ENCODE measurements at places on chromosomes 11 and 22. TPM values are rescaled to one million over a fixed set of nuclear protein-coding genes. Genes with fewer than 3 reads are reported as not detected.

POLR2F gene
- 55.4 TPM for polyA plus RNA-seq

- no peak for DNase-seq
These were observed 17.4 kb downstream of the LRRC32 start for GRCh38 chr11:76653012-76653673.

DNA sequence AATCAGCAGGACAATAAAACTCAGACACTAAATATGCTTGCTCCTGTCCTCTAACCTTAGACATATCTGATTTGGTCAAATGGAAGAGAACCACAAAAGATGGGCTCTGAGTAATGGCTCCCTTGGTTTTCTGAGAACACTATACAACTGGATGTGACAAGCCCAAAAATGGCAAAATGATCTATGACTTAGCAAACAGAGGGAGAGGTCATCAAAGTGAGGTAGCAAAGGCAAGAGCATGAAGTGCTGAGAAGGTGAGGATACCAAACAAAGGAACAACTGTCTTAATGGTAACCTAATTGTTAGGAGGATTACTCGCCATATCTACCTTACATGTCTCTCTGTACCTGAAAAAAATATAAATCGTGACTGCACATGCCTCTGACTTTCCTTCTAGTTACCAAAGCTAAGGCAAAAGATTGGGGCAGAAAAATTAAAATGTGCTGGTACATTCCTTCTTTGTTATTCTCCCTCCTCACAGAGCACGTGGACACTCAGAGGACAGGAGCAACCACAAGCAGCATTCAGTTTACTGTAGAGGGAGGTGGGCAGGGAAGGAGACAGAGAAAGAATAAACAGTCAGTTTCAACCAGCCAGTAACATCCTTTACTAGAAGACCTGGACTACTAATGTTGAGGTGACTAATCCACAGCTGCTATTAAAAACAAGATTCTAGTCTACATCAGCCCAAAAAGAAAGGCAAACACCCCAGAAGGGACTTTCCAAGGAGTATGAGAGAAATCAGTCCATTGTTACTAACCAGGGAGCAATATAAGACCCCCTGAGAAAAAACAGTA lies 88.8 kb downstream of the AMBRA1 start:
- no peak for DNase-seq

- no peak for DNase-seq
These were observed 21.6 kb downstream of the MMP20 start for GRCh38 chr11:102603576-102603975.

UBASH3B gene
- polyA plus RNA-seq, result 7.6 TPM

DNA sequence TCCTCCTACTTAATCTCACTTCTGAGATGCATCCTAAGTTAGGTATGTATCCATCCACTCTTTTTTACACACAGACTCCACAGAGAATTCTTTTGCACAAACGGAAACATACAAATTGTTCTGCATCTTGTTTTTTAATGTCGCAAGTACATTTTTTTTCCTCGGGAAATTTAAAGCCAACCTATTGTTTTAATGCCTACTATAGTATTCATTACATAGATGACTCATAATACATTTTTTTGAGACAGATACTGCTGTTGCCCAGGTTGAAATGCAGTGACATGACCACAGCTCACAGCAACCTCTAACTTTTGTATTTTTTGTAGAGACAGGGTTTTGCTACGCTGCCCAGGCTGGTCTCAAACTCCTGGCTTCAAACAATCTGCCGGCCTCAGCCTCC lies 90.8 kb upstream of the TMEM45B start:
- no peak for DNase-seq

BDNF gene
- 1.7 TPM for polyA plus RNA-seq

GRCh38 chr11:112590764-112591163 lies 330.1 kb upstream of the PLET1 start:
- DNase-seq, result no peak

DNA sequence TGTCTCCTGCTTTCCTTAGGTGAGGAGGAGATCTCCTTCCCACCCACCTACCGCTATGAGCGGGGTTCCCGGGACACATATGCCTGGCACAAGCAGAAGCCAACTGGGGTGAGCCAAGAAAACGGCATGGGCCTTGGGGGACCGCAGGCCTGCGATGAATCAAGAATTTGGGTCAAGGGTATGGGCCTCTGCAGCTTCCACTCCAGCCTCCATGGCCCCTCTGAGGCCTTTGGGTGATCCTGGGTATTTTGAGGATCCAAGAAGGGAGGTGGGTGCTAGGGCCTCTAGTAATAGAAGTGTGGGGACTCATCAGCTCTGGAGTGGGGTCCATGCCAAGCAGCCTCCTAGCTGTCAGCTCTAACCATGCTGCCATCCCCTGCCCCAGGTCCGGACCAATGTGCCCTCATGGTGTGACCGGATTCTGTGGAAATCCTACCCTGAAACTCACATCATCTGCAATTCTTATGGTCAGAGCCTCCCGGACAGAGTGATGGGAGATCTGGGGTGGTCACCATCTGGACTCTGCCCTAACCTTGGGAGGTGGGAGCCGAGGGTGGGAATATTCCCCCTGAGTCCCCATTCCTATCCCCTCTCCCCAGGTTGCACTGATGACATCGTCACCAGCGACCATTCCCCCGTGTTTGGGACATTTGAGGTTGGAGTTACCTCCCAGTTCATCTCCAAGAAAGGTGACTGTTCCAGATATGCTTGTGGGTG lies 8.6 kb downstream of the INPPL1 start:
- no peak for DNase-seq

GRCh38 chr11:131074573-131074972 lies 158.3 kb upstream of the SNX19 start:
- DNase-seq, result no peak

DNA sequence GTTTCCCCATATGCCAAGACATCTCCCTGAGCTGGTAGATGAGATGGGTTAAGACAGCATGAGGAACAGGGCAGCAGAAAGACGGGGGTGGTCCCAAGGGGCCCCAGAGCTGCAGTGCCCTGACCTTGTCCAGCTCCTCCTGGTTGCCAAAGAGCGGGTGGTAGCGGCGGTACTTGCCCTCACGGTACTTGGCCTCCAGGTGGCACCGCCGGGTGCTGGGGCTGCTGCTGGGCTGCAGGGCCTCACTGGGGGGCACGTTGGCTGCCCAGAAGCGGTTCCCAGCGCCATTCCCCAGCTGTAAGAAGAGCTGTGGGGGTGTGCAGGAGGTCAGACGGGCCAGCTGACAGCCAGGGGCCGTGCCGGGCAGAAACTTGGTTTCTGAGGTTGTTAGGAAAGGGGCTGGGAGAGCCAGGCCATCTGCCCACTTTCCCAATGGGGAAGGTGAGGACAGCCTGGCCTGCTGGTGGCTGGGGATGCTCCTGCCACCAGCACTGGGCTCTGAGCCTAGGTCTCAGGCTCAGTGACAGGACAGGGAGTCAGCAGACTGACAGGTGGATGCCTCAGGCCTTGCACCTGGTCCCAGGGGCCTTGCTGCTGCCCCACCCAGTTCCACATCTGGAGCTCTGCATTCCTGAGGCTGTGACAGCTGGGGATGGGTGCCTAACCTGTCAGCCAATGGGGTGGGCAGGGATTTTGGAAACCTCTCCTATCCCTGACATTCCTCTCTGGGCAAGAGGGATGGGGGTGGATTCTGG lies 30.0 kb upstream of the PDE2A start:
- no peak for DNase-seq

DNA sequence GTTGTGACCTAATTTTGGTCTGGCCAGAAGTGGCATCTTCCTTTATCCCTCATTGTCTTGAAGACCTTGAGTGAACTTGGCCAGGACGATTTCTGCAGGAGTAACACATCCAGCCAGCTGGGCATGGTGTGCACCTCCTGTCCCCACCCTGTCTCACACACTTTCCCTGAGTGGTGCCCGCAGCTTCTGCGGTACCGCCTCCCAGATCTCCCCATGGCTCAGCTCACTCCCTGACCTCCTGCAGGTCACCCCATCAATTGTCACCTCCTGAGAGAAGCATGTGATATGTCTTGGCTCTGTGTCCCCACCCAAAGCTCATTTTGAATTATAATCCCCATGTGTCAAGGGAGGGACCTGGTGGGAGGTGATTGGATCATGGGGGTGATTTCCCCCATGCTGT lies 50.2 kb upstream of the TP53I11 start:
- no peak for DNase-seq

DNA sequence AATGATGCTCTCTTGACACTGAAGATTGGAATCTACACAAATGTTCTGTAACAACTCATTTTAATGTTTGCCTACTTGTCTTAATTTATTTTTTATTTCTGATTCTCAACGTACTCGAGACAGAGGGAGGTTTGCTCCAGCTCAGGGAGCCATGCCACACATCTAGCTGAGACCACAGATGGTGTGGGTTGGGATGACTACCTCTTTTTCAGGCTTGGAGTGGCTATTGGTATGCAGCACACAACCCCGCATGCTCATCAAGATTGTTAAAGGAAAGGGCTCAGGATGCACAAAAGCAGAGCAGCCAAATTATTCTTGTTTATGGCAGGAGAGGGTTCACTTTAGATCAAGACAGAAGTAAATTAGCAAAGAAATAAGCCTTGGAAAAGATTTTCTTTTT lies 424.5 kb downstream of the OPCML start:
- DNase-seq, result no peak

- DNase-seq, result no peak
These were observed 1.8 kb downstream of the CDC42EP2 start for GRCh38 chr11:65316227-65317024.

- no peak for DNase-seq
These were observed 28.7 kb downstream of the TMEM184B start for GRCh38 chr22:38244106-38244505.

INCENP gene
- 39.1 TPM for polyA plus RNA-seq

VSIG2 gene
- polyA plus RNA-seq, result 6.7 TPM

DNA sequence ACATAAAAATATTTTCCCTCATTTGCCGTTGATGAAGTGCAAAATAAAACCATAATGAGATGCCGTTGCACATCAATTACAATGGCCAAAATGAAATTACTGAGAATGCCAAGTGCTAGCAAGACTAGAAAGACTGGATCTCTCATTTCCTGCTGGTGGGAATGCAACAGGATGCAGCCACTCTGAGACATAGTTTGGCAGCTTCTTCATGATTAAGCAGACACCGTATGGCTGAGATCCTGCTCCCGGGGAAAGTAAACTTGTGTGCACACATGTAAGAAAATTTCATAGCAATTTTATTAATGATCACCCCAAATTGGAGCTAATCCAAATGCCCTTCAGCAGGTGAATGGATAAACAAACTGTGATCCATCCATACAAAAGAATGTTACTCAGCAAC lies 1013.2 kb downstream of the TBC1D22A start:
- no peak for DNase-seq

DNA sequence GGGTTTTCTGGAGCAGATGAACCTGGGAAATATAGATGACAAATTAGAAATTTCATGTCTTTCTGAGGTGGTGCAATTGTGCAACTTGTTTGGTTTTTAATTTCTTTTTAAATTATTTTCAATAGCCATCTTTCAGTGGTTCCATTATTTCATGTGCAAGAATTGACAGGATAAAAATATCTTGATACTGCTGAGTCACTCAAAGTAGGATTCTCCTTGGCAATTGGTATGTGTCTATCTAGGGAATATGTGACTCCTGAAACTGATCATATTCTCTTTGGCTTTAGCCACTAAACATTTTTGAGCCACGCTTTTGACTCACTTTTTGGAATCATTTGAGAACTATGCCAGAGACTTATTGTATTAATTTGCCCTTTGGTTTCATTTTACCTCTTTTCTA lies 331.5 kb downstream of the KCNA4 start:
- DNase-seq, result no peak

ADAMTS8 gene
- 3.4 TPM for polyA plus RNA-seq

DNA sequence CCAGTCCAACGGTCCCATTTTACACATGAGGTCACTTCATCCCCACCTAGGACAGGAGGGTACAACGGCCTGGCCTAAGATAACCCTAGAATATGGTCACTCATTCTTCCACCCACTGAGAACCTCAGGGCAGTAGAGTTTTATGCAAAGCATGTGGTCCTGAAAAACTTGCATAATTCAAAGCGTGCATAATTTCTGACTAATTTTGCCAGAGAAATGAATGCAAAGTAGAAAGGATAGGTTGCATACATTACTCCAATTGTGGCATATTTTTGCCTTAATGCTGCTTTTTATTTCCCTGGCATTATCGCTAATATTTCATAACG lies 32.5 kb upstream of the SLC35C1 start:
- DNase-seq, result no peak

DNA sequence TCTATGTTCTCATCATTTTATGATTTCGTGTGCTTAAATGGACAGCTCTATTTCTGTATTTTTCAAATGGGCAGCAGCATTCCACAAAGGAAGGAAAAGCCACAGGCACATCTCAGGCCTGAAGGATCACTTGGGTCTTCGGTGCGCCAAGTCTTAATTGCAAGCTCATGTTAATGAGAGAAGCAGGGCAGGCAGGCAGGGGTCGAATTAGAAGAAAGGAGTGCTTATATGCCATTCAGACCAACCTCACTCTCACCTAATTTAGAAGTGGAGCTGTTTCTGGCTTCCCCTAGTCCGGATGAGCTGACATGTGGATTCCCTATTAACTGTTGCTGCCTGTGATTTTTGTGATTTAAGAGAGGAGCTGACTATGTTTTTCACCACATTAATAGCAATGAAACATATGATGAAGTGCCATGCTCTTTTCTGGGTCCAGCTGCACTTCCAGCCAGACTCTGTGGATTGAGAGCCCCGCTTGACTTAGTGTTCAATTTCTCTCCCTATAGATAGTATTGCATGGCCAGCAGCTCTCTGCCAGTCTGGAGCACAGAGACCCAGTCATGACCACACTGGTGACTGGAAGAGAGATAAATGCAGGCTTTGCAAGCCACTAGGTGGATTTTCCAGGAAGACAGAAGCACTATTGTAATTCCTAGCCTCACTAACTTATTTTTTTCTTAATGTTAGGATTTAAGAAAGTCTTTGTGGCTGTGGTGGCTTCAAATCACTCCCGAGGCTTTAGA lies 373.9 kb upstream of the FAT3 start:
- DNase-seq, result no peak

GRCh38 chr11:118214210-118214914 lies 10.4 kb downstream of the JAML start:
- DNase-seq, result no peak

LYVE1 gene
- polyA plus RNA-seq, result 61.7 TPM

LINC01488 gene
- not detected for polyA plus RNA-seq

DNA sequence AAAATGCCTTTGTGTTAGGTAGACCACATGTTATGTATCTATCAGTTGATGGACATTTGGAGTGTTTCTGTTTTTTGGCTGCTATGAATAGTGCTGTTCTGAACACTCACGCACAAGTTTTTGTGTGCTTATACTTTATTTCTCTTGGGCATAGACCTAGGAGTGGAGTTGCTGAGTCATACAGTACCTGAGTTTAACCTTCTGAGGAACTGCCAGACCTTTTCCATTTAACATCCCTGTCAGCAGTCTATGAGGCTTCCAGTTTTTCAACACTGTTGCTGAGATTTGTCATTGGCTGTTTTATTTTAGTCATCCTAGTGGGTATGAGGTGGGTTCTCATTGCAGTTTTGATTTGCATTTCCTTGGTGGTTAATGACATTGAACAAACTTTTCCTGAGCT lies 4.4 kb downstream of the CTTN start:
- DNase-seq, result no peak

CASP4 gene
- 20.5 TPM for polyA plus RNA-seq

CRYBB2 gene
- polyA plus RNA-seq, result 1.1 TPM

- no peak for DNase-seq
These were observed 5.4 kb downstream of the INPP5J start for GRCh38 chr22:31128156-31128555.

Measured in right renal pelvis (tissue), 4 donors.